ENCODE measurements at places on chromosomes 1 and 21. TPM values are rescaled to one million over a fixed set of nuclear protein-coding genes. Genes with fewer than 3 reads are reported as not detected.

GRCh38 chr1:234507626-234508387, 28.8 kb upstream of the TARBP1 start:
- DNase-seq: no peak

GRCh38 chr21:25246546-25246945, 360.7 kb downstream of the MRPL39 start:
- DNase-seq: no peak

DNA sequence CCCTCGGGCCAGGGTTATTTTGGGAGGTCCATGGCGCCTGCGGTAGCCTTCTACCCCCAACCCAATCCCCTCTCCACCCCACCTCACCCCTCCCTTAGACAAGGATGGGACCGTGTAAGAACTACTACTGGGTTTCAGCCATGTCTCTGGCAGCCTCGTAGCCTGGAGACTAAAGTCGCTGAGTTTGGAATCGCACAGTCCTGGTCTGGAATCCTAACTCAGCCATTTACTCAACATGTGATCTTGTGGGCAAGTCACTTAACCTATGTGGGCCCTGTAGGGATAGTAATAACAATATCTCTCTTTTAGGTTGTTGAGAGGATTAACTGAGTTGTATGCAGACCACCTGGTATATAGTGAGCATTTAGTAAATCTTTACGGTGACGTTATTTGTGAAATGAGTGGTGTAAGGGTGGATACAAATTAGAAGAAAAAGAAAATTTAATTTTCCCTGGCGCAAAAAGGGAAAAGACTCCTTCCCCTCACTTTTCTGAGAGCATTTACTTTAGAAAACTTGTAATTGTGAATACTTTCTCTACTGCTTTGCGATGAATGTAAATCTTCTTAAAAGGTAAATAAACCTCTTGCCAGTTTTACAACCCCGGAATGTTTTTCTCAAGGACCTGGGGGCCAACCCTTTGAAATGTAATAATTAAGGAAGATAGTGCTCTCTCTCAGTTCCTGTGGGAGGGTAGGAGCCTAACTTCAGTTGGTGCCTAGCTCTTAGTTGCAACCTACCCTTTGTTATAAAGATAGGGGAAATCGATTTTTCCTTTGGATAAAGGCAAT, 615 bp upstream of the MRPS15 start:
- DNase-seq: no peak

DNA sequence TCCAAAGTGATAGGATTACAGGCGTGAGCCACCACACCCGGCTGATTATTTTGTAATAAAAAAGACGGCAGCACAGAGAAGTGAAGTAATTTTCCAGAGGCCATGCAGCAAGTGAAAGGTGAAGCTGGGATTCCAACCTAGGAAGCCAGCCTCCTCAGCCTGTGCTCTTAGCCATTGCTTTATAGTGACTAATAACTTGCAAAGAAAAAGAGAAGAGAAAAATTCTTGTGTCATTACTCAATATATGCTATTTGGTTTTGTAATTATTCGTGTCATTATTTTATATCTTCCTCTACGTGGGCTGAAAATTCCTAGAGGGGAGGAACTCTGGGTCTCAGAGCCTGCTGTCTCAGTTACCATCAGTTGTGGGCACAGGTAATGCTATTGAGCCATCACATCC, 1.6 kb upstream of the IER5 start:
- DNase-seq: no peak

DNA sequence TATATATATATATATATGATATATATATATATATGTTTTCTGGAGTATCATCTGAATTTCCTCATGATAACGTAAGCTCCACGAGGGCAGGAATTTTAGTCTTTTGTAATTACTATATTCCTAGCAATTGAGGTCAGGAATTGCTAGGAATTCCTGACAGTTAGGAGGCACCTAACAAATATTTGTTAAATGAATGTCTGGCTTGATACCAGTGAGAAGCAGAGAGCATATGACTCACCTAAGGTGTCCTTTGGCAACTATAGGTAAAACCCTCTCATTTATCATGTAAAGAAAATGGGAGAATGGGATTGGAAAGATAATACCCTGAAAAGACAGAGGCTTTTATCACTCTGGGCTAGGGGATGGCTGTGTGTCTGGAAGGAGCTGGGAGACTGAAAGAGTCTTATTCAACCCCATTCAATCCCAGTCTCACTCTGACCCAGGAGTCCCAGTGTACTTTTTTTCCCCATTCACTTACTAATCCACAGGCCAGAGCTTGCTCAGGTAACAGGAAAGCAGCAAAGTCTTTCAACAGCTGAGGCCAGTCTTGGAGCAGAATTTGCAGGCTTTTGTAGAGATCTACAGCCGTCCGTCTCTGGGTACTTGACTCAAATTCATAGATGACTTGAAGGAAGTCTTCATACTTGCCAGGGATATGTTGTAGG, 71.2 kb downstream of the DAP3 start:
- DNase-seq: no peak

FAM163A gene
- not detected for total RNA-seq

FLG gene
- total RNA-seq: not detected

PAPPA2 gene
- not detected for total RNA-seq

SRSF10 gene
- 63.2 TPM for total RNA-seq

Measured in G401 (cell line).